Subcutaneous preadipocyte (primary cell): ENCODE measurements at places on chromosomes 5 and 9. TPM values are rescaled to one million over a fixed set of nuclear protein-coding genes. Genes with fewer than 3 reads are reported as not detected.

The PHF24 gene
- not detected in 2 replicates for total RNA-seq

The OLFM1 gene
- total RNA-seq = 6.5 and 10.7 TPM in 2 replicates

The PCDHGA3 gene
- 0.73 and 1.2 TPM in 2 replicates for total RNA-seq

The TSLP gene
- 4.1 and 5.1 TPM in 2 replicates for total RNA-seq

The MAPK9 gene
- total RNA-seq = 19.1 and 29.3 TPM in 2 replicates

The ADAMTS2 gene
- 37.9 and 39.7 TPM in 2 replicates for total RNA-seq

The FOXD4L6 gene
- 0.20 and 0.37 TPM in 2 replicates for total RNA-seq

The HAUS6 gene
- 18.0 and 33.8 TPM in 2 replicates for total RNA-seq

The ORM2 gene
- total RNA-seq = not detected in 2 replicates

The RNF208 gene
- not detected in 2 replicates for total RNA-seq

The ADGRV1 gene
- total RNA-seq = under 0.01 and 0.20 TPM in 2 replicates

The MAML1 gene
- total RNA-seq = 7.0 and 14.7 TPM in 2 replicates

The IFNA5 gene
- total RNA-seq = not detected in 2 replicates

The CDC26 gene
- 24.8 and 27.9 TPM in 2 replicates for total RNA-seq

The ARID3C gene
- under 0.01 TPM in 1 of 2 replicates, not detected in the other for total RNA-seq

The C9 gene
- not detected in 2 replicates for total RNA-seq

The CER1 gene
- not detected in 2 replicates for total RNA-seq

The TSPAN17 gene
- 26.8 and 30.7 TPM in 2 replicates for total RNA-seq

The IFNA2 gene
- not detected in 2 replicates for total RNA-seq

The FAM81B gene
- total RNA-seq = not detected in 2 replicates

The FAM221B gene
- not detected in 2 replicates for total RNA-seq

The OR2Y1 gene
- total RNA-seq = not detected in 2 replicates

The FRMPD1 gene
- under 0.01 TPM in 1 of 2 replicates, not detected in the other for total RNA-seq

The CDKN2AIPNL gene
- 37.1 and 43.4 TPM in 2 replicates for total RNA-seq

The UNC5A gene
- total RNA-seq = under 0.01 TPM in 2 replicates

The ASPN gene
- 0.78 and 3.3 TPM in 2 replicates for total RNA-seq

The SLC28A3 gene
- under 0.01 TPM in 2 replicates for total RNA-seq

The CLK4 gene
- 36.0 and 47.5 TPM in 2 replicates for total RNA-seq

The PCDHB7 gene
- total RNA-seq = 0.37 TPM in 1 of 2 replicates, not detected in the other

The FAM120A gene
- total RNA-seq = 142 and 195 TPM in 2 replicates

The PCDHA1 gene
- total RNA-seq = under 0.01 TPM in 1 of 2 replicates, not detected in the other

The SLC6A3 gene
- total RNA-seq = under 0.01 TPM in 1 of 2 replicates, not detected in the other

The TAF11L10 gene
- total RNA-seq = not detected in 2 replicates

The INSYN2B gene
- total RNA-seq = 6.6 and 18.4 TPM in 2 replicates

The NPR3 gene
- total RNA-seq = 10.8 and 21.3 TPM in 2 replicates

The DOCK2 gene
- 1.2 and 3.7 TPM in 2 replicates for total RNA-seq

The IL7R gene
- 0.37 and 6.1 TPM in 2 replicates for total RNA-seq

The ESM1 gene
- 1.8 and 6.1 TPM in 2 replicates for total RNA-seq

The EDIL3 gene
- 0.37 and 0.59 TPM in 2 replicates for total RNA-seq

The SCAI gene
- total RNA-seq = 6.6 and 7.0 TPM in 2 replicates
